Activated naive CD4-positive, alpha-beta T cell treated with anti-CD3 and anti-CD28 coated beads, Interleukin-2, amount 50 U/mL, for 16 hours (primary cell): ENCODE measurements at places on chromosomes 1 and 21.

DNA sequence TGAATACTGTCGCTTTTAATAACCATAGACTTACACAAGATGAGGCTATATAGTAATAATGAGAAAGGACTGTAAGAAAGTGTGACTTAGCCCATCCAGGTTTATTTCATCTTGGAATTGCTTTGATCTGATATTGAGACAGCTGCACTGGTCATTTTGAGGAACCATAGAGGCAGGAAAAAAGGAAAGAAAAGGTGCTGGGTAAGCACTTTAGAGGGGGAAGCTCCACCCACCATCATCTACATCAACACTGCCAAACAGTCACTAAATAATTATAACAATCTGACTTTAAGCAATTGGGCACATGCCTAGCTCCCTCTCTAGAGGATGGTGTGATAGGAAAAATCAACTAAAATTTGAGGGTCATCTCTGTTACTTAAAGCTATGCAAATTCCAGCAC, 70.6 kb upstream of the ST6GALNAC3 start:
- DNase-seq, result no peak

- peak; percentile 72 for DNase-seq
Observed at GRCh38 chr1:111197598-111198284, 2.7 kb downstream of the DENND2D start.

GRCh38 chr1:43367026-43367903, 546 bp downstream of the ELOVL1 start:
- DNase-seq, result peak; percentile 58

DNA sequence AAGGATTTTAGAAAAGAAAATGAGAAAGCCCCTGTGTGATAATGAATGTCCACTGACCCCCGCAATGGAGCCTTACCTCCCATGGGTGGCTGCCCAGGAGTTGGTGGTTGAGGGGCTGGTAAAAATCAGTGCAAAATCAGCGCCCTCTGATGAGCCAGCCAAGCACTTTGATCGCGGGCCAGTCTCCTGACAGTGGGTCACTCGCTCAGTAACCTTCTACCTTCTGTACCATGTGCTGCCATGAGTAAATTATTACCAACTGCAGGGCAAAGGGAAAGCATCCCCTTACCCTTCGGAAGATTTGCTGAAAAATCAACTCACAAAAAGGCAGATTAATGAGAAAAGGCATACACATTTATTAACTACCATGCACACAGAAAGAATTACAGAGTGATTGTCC, 58.8 kb downstream of the KCNK1 start:
- no peak for DNase-seq

GRCh38 chr1:40391688-40392145, 18.2 kb downstream of the SMAP2 start:
- DNase-seq, result no peak

DNA sequence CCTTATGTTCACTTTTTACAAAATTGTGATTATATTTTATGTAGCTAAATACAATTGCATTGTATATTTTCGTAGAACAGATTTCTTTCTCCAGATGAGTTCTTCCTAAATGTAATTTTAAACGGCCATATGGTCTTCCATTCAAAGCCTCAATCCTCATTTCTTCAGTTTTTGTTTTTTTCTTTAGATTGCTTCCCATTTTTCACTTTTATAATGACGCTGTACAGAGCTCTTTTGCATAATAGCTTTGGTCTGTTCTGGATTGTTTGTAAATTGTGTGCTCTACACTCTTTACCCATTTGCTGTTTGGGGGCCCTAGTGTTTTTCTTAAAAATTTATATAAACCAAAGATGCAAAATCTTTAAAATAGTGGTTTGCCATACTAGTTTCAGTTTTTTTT, 27.8 kb downstream of the AVPR1B start:
- no peak for DNase-seq

- no peak for DNase-seq
Observed at GRCh38 chr21:31877463-31877957, 4.7 kb downstream of the HUNK start.

DNA sequence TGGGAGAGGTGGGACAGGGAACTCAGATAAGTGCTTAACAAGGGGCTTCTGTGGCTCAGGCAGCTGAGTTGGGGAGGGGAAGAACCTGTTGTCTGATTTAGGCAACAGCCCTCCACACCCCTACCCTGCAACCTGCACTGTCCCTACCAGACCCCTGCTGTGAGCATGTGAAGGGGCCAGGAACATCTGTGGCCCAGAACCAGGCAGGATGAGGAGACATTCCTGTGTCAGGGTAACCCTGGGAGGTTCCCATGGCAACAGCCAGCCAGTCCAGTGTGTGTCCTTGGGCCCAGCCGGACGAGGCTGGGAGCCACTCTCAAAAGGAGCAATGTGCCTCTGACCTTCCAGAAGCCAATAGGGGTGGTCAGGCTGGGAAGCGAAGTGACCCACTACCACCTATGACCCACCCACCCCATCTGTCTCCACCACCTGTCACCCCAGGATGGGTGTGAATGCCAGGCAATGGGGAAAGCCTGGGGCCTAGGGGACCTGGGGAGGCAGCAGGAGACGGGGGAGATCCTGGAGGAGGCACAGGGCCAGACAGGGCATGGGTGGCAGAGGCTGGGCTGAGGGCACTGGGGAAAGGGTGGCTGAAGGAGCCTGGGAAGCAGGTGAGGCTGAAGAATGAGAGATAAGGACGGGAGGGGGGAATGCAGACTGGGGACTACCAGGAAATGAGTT, 5.0 kb upstream of the PMVK start:
- no peak for DNase-seq

- DNase-seq, result no peak
Observed at GRCh38 chr1:186798960-186799688, 29.6 kb upstream of the PLA2G4A start.

DNA sequence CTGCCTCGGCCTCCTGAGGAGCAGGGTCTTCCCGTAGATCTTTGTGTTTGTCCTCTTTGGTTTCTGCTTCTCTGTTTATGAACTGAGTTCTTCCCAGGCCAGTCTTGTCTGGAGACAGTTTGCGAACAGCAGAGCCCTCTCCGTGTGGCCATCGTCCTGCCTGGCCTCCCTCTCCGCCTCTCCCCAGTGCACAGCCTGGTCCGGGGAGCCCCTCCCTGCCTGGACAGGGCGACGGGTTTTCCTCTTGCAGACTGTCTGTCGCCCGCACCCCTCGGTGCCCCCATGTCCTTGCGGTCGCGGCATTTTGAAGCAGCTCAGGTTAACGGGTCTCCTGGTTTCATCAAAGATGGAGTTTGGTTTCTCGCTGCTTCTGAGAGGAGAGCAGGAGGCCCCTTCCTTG, 34.8 kb downstream of the SLX9 start:
- no peak for DNase-seq

GRCh38 chr1:51990478-51990965, at the start of gene RAB3B:
RAB3B (minus strand) TSS chr1:51990700; CDS start chr1:51977117, 13,583 bp downstream.
- DNase-seq, result peak; percentile 87

DNA sequence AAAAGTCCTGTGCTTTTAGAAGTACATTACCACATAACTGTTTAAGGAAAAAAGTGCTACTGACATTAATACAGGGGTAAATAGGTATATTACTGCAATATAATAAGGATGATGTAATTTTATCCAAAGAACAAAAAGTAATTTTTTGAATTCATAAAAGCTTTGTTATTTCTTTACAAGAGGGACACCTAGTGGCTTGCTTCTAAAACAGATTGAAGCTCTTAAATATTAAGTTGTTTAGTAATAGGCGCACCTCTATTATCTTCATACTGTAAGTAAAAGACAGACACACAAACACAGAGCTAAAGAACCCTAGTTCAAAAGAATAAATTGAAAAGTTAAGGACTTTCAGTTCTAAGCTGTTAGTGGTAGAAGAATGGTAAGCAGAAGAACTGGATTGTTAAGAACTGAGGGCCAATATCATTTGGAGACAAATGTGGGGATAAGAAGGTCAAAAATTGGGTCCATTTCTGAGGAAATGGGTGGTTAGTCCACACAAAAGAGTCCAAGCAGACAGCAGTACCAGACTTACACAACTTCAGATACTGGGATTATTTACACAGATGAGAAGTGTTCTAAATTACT, 15.4 kb downstream of the ZNHIT6 start:
- no peak for DNase-seq

GRCh38 chr21:16095005-16095404, 365.2 kb downstream of the USP25 start:
- DNase-seq, result no peak

DNA sequence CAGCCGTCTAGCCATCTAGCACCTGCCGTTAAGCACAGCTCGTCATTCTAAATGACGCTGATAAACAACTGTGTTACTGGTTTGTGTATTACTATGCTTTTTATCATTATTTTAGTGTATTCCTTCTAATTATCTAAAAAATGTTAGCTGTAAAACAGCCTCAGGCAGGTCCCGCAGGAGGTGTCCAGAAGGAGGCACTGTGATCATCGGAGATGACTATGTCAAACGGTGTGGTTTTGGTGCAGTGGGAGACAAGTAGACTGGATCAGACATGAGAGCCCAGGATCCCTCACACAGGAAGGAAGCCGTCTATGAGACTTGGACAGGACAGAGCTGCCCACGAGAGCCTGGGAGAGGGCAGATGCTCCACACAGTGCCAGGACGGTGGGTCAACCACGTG, 55.3 kb upstream of the COL6A1 start:
- no peak for DNase-seq

- DNase-seq, result no peak
Observed at GRCh38 chr1:88731475-88732269, 47.6 kb downstream of the PKN2 start.

DNA sequence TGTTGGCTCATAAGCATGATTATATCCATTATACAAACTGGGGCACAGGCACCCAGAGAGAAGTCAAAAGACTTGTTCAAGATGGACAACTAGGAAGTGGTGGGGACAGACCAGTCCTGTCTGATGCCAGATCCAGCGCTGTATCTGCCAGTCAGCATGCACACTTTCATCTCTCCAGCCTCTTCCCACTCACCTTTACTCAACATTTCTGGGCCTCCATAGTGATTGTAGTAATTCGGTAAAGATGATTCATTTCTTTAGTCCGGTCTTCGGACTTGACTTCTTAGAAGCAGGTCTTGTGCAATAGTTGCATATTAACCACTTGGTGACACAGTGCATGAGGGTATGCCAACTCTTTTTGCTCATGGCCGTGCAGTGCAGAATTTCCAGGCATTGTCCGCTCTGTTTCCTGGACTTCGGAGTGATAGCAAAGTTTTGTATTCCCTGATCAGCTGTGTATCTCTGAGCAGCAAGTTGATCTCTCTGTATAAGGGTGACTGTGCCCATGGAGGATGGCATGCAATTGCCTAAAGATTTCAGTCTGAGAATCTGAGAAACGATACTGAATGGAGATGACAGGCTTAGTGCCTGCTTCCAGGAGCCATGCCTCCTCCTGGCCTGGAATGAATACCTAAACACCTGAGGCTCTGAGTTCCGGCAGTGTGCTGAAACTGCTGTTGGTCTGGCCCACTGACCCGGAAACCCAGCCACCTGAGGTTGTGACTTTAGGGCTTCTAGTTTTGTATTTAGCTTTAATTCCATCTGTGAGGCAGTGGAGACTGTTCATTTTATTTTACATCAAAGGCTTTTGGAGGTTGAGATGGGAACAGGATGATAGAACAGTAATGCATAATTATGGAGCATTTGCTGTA, 39.0 kb downstream of the GALNT2 start:
- DNase-seq, result no peak

- no peak for DNase-seq
Observed at GRCh38 chr1:110433803-110434202, 17.1 kb upstream of the PROK1 start.
